ENCODE measurements at places on chromosomes 13 and 19. TPM values are rescaled to one million over a fixed set of nuclear protein-coding genes. Genes with fewer than 3 reads are reported as not detected.

The ERICH4 gene
- polyA plus RNA-seq: not detected

GRCh38 chr13:103164251-103164650 is 98.0 kb upstream of the SLC10A2 start:
- no peak overlapping the region for H3K27ac ChIP-seq
- no peaks in the 10 kb centered on the region for H3K36me3 ChIP-seq
- no peaks in the 10 kb centered on the region for H3K27me3 ChIP-seq
- H3K4me1 ChIP-seq: no peaks in the 10 kb centered on the region
- H3K4me3 ChIP-seq: no peak overlapping the region
- DNase-seq: no peak

- no peaks in the 10 kb centered on the region for H3K27me3 ChIP-seq
- peak overlapping the region; percentile 79 for H3K27ac ChIP-seq
- no peak for DNase-seq
- H3K36me3 ChIP-seq: peaks cover 61% of the 10 kb centered on the region
Measured at GRCh38 chr19:46378268-46378667, 31.4 kb downstream of the PPP5C start.

The AMH gene
- 16.0 TPM for polyA plus RNA-seq

The PRSS57 gene
- polyA plus RNA-seq: not detected
